ENCODE measurements at places on chromosomes 3 and 15.

GRCh38 chr15:72304596-72304995, 15.4 kb downstream of the CELF6 start:
- no peak for DNase-seq

- DNase-seq: no peak
Measured at GRCh38 chr3:106806964-106807363, 570.3 kb upstream of the CCDC54 start.

DNA sequence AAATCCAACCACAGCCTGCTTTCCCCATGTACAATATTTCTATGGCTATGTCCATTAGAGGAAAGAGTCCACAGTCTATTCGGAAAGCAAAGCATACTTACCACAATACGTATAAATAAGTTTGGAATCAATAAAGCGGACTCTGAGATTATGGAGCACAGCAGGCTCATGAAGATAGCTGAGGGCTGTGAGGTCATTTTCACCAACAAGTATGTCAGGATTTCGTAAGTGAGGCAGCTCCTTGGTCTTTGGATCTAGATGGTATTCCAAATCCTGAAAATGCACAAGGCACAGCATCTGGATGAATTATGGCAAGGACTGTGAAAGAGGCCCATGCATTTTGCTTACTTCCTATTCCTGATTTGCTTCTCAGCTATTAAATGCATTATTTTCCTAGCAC, 100.4 kb downstream of the MYO5A start:
- DNase-seq: no peak

DNA sequence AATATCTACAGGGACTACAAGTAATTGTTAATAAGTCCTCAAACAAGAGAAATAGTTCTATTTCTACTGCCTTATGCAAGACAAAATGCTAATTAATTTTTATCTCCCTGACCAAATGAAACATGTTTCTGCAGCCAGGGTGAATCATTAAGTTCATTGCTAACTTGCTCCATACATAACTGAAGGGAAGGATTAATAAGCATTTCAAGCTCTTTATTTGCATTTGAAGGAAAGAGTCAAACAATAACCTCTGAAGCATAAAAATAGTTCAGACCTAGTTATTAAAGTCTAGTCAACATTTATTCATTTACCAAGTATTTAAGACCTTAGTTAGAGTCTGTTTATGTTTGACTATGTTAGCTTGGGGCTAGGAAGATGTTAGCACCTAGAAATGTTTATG, 120.0 kb downstream of the ATP1B3 start:
- DNase-seq: no peak

GRCh38 chr15:50501815-50502214, 44.7 kb downstream of the USP50 start:
- DNase-seq: no peak

- no peak for DNase-seq
Measured at GRCh38 chr15:85172846-85173490, 191.3 kb downstream of the PDE8A start.

DNA sequence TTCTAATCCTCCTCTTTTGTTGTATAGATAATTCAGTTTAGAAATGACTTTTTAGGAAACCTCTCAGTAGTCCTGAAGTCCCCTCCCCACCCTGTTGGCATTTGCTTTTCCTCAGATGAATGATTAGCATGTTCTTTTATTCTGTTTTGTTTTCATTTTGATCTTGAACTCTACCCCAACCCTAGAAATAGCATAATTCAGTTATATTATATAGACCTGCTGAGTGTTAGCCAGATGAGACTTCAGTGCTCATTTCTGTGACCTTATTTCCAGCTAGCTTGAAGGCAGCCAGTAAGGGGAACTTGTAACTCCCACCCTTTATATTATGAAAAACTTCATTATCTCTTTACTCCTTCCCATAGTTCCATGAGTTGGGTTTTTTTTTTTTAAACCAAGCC, 41.2 kb downstream of the SNRK start:
- no peak for DNase-seq

DNA sequence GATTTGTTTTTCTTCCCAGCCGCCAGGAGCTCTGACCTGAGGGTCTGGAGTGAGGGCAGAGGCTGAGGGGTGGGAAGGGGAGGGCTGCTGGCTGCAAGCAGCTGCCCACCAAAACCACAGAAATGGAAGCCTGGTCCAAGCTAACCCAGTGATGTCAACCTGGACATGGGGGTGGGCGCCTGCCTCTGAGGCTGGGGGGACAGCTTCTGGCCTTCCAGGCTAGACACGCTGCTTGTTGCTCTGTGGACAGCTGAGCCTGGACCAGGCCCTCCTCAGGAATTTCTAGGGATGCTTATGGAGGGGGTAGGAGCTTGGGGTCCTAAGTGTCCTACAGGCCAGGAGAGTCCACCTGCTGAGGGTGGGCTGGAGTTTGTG, 21.4 kb downstream of the PSTPIP1 start:
- DNase-seq: no peak

DNA sequence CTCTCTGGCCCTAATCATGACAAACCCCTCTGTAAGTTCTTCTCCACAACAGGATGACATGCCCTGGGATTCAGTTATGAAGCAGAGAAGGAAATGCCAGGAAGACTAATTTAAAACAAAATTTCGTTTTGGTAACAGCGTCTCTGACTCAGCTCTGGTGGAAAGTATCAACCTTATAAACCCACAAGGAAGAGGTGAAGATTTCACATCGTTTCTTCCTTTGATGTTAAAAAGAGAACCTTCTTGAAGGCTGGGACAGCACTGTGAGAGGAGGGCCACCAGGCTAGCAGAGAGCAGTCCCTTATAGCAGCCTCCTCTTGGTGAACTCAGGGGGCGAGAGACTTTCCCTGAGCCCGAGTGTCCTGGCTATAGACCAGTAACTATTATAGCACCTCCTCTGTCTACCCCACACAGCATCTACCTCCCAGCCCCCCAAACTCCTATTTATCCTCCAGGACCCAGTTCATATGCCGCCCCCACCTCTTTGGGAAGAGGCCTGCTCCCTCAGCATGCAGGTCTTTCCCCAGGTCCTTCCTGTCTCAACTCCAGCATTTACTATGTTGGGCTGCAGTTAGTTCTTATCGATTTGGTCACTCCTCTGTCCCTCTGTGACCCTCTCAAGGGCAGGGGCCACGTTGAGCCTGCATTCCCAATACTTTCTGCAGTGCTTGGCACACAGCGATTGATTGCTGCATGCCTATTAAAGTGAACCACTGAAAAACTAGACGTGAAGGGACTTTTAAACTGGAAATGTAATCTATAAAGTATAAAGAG, 321.5 kb upstream of the ICE2 start:
- peak; percentile 35 for DNase-seq

DNA sequence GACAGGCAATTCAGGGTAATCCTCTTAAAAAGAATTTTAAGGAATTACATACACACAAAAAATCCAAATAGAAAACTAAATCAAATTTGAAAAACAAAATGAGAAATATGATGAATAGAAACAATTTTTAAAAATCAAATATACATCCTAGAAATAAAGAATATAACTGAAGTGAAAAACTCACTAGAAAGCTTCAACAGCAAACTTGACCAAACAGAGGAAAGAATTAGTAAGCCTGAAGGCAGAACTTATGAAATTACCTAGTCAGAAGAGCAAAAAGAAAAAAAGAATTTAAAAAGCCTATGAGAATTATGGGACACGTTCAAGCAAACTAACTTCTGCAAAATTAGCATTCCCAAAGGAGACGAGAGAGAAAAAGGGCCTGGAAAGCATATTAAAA, 206.1 kb downstream of the PCCB start:
- no peak for DNase-seq

DNA sequence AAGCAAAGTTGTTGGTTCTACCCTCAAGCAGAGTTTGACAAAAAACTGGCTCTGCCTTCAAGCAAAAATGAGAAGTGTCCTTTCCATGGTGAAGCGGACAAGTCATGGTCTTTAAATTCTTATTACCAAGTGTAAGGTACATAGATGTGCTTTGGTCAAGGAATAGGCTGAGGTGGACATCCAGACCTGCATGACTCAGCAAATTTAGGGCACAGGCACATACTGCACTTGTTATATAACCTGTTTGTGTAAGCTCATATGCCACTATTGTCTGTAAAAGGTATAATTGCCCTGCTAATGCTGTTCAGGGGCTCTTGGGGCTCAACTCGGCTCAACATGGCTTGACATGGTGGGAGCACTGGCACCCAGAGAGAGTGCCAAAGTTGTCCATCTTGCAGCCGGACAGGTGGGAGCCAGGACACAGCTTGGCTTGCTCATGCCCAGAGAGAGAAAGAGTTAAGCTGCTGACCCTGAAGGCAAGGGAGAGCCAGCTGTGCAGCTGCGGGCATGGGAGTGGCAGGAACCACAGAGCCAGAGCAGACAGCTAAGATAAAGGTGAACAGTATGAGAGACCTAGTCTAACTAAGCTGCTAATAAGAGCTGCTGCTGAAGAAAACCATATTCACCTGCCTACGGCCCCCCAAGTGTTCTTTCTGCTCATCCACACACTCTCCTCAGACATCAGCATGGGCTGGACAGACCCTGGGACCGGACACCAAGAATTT, 17.7 kb downstream of the MCCC1 start:
- no peak for DNase-seq

DNA sequence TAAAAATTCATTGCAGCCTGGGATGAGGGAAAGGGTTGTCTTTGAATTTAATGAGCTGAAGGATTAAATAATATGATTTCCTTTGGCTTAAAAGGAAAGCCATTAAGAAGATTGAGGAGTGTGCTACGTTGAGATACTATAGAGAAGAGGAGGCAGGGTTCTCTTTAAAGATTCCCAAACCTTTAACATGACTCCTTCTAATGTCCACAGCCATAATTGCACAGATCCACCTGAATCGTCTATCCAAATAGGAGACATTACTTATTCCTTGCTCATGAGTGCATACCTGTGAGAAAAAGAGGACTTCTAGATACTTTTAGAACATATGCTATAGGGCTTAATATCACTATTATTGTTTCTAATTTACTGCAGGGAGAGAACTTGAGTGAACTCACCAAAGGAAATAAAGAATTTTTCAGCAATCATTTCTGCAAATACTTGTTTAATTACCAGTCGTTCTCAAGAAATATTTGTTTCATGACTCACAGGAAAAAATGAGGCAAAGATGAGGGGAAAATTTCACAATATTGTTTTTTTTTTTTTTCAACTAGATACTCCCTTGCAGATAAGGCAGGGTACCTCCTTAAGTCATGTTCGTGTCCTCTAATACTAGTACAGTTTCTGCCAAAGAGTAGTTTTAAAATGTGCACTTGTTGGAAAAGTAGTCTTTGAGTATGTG, 8.9 kb upstream of the SUCNR1 start:
- DNase-seq: no peak

GRCh38 chr3:112365636-112366035, 32.7 kb downstream of the CD200 start:
- DNase-seq: no peak

GRCh38 chr15:87939848-87940457, 316.6 kb downstream of the NTRK3 start:
- no peak for DNase-seq

- DNase-seq: no peak
Measured at GRCh38 chr15:67607959-67608637, 65.6 kb downstream of the MAP2K5 start.

DNA sequence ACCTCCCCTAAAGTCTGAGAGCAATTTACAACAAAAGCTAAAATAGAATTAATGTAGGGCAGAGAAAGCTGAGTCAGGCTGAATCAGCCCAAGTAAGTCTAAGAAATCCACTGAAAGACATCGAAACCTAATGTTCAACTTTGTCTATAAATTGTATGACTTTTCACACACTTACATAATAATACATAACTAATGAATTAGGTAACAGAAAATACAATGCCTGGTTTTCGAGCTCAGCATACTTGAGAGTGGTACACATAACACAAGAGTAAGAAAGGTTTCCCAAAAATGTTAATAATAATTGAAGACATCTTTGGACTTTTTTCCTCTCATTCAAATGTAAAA, 55.3 kb upstream of the VGLL4 start:
- DNase-seq: no peak

DNA sequence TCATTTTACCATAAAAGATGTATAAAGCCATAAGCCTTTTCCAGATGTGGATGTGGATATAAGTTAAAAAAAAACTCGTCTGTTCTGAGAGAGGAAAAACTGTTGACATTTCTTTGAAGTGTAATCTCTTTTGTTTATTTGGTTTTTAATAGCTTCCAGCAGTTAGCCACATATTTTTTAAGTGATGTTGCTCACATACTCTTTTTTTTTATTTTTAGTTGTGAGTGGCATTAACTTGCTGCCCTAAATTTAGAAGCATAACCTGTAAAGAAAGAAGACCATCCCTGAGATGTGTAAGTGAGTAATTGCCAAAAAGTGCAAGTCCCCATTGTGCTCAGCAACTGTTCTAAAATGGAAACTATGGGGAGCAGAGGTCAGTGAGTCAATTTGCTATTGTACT, 415.9 kb upstream of the MDFIC2 start:
- DNase-seq: no peak

GRCh38 chr15:69058830-69059556, 44.5 kb downstream of the NOX5 start:
- peak; percentile 80 for DNase-seq

DNA sequence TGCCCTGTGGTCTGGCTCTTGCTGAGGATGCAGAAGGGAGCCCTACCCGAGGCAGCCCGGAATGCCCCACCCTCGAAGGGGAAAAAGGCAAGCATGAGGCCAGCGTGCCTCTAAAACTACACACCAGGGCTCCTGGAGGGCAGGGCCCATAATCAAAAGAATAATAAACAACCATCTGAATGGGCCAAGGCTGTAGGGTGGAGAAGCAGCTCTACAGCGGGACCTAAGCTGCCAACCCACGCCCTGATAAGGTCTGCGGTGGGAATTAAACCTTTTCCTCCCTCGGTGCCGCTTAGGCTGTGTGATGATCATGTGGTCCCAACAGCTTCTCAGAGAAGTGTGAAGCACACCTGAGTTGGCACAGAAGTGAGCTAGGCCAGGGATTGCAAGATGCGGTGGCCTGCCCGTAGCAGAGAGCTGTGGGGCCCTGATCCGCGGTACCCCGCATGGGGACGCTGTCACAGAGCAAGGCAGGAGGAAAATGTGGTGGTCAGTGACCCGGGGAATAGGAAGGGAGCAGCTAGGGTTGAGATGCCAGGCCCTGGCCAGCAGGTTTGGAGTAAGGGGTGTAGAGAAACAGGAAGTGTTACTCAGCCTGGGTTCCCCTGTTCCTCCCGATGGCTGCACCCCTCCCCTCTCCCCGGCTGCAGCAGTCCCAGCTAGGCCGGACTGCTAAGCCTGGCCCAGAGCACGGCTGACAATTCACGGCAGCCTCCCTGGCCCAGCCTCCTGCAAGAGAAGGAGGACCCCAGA, 1.1 kb upstream of the C15orf62 start:
- DNase-seq: no peak
